ENCODE measurements at places on chromosomes 6 and 20.
A peak's percentile ranks its signal among the peaks of the same experiment; 100 is the strongest.

DNA sequence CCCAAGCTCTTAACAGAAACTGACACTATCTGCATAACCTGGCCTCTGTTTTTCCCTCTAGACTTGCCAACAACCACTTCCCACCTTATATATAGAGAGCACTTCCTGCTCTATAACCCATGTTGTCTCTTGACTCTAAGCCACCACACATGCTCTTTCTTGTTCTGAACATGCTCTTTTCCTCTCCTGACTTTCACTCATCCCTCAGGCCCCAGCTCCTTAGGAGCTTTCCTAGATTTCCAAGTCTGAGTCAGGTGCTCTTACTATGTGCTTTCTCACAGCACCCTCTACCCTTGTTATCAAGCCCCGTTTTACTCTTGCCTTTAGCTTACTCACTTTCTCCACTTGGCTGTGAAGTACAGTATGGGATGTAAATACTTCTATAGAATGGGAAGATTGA is 143.9 kb upstream of the EYA4 start:
- no peak for DNase-seq

GRCh38 chr20:33594743-33595142 is 67.4 kb upstream of the C20orf144 start:
- DNase-seq: no peak

- peak; percentile 56 for DNase-seq
Observed at GRCh38 chr20:48904566-48905296, 16.8 kb upstream of the ARFGEF2 start.

- no peak for DNase-seq
Observed at GRCh38 chr20:11260611-11261010, 586.8 kb upstream of the JAG1 start.

DNA sequence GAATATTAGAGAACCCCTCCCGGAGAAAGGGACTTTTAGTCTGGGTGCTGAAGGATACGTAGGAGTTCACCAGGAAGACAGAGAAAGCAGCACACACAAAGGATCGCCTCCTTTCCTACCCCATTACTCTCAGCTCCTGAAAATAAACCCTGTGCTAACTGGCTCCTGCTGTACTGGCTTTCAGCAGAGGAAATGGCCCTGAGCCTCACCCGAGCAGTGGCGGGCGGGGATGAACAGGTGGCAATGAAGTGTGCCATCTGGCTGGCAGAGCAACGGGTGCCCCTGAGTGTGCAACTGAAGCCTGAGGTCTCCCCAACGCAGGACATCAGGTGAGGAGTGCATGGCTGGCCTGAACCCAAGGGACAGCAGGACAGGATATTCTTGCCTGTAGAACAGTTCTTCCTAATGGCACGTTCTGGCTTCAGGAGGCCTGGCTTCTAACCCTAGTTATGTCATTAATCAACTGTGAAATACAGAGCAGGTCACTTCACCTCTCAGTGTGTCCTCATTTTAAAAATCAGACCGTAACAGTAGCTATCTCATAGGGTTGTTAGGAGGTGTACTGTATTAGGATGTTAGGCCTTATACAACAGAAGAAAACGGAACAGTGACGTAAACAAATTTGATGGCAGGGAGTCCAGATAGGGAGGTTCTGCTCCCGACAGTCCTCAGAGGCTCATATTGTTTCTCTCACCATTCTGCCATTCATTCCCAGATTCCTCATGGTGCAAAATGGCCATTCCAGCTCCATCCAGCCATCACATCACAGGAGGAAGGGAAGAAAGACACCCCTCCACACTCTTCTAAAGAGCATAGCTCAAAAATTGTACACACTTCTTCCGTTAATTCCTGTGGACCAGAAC is 1.8 kb downstream of the RBCK1 start:
- DNase-seq: no peak

- no peak for DNase-seq
Observed at GRCh38 chr6:28295326-28295725, 14.0 kb downstream of the PGBD1 start.

- no peak for DNase-seq
Observed at GRCh38 chr20:24051160-24051559, 62.6 kb upstream of the GGTLC1 start.

GRCh38 chr6:139879823-139880356 is 505.4 kb upstream of the CITED2 start:
- no peak for DNase-seq

GRCh38 chr6:108809211-108809610 is 39.0 kb upstream of the ARMC2 start:
- DNase-seq: no peak

- no peak for DNase-seq
Observed at GRCh38 chr6:162438980-162439379, 288.6 kb downstream of the PRKN start.

DNA sequence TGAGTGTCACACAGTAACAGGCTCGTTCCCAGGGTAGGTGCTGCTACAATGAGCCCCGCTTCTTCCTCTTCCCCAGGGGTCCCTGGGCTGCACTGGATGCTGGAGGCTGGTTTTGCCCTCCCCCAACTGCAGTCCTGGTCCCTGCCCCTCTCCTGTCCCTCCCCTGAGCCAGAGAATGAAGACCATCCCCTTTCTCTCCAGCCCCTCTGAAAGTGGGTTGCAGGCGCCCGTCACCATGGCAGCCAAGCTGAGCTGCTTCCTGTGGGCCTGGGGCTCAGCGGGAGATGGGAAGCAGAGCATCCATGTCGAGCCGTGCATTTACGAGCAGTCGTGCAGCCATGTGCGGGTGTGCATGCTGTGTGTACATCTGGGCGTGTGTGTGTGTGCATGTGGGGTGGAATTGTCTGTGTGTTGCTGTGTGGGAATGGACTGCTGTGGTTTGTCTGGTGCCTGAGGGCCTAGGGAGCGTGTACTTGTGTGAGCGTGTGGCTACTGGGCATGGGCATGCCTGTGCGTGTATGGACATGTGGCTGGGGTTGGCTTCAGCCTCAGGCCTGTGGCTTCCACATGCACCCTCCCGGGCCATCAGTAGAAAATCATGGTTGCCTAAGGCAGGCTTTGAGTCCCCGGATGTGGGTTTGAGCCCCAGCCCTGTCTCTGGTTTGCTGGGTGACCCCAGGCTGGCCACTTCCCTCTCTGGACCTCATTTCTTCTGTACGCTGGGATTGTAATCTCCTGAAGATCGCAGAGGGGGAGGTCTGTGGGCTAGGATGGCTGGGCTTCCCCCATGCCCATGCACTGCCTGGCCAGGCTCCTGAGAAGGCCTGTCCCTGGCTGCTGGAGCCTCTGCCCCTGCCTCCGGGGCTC is 48.8 kb downstream of the SRC start:
- DNase-seq: no peak

DNA sequence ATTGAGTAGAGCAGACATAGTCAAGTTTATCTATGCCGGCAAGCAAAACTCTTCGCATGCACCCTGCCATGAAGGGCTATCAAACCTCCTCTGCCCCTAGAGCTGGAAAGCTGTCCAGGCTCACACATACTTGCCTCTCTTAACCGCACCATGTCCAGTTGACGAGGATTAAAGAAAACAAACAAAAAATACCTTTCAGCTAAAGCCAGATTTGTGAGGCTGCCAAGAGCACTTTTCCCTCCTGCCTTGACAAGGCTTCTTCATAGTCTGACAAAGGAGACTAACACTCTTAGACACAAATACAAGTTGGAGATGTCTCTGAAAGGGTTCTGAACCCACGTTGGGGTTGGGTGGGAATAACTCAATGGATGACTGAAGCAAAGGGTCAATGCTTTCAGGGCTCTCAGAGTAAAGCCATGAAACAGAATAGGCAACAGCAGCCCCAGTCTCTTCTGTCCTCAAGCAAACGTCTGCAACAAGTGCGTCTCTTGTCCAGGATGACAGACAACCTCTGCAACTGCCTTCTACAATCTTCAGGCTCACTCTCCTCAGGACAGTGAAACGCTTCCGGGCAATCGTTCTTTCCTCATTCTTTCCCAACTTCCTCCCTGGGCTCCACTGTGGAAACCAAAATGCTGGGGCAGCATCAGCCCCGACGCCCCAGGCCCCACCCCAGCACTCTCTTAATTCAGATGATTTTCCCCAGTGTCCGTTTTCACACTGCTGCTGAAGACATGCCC is 57.8 kb downstream of the AGPAT4 start:
- DNase-seq: no peak

GRCh38 chr20:21714297-21715192 is 9.1 kb downstream of the PAX1 start:
- no peak for DNase-seq

GRCh38 chr20:38308047-38308438 is 4.1 kb downstream of the BPI start:
- no peak for DNase-seq

DNA sequence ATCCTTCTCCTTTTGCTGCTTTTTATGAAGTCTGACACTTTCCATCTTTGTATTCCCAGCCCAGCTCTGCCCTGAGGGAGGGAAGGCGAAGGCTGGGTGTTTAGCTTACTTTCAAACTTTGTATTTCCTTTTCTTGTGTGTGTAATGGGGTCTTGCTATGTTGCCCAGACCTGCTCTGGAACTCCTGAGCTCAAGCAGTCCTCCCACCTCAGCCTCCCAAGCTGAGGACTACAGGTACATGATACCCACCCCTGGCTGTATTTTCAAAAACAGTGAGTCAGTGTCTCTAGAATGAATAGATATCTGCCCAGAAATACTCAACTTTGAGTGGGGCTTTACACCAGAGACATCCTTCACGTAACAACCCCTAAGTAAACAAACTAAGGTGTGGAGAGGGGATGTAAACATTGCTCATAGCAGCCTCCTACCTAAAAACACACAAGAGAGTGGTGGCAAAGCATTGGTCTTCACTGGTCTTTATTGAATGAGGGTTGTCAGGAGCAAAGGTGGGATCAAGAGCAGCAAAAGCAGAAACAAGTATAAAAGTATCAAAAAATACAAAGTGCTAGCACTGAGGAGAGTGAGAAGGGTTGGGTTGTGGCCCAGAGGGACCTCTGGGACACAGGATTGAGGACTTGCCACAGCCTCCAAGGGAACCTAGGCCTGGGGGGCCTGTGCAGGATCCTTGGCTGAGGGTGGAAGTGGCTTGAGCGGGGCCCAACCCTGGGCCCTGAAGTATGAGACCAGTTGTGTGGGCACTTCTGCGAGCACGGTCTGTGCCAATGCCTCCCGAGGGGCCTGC is 10.2 kb downstream of the SPAG4 start:
- no peak for DNase-seq

DNA sequence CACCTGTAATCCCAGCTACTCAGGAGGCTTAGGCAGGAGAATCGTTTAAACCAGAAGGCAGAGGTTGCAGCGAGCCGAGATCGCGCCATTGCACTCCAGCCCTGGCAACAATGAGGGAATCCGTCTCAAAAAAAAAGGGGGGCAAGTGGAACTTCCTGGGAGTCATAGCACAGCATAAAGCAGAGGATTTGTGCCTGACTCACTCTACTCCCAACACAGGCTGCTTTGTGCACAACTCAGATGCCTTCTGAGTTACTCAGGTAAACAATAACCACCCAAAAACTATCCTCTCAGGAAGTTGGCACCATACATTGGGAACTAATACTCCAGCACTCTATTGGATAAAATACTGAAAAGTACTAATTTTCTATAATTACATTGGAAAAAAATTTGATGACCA is 2.5 kb upstream of the TMEM244 start:
- DNase-seq: no peak

DNA sequence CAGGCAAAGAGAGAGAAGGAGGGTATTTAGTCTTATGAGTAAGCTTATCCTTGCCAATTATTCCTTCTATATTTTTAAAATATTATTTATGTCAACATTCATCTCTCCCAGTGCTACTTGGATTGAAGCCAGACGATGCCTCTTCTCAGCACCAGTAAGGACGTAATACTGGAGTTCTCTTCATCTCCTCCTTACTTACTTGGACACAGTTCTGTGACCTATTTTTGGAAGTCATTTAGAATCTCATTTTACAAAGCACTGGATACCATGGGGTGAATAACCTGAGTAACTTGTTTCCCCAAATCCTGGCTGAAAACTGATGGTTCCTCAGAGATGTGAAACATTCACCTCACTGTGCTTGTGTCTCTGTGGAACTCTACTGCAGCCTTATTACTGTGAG is 137.4 kb upstream of the LAMP5 start:
- DNase-seq: no peak

GRCh38 chr6:113855500-113856374 is 1.4 kb upstream of the MARCKS start:
- no peak for DNase-seq

GRCh38 chr20:53623454-53624211 is 30.0 kb upstream of the ZNF217 start:
- DNase-seq: peak; percentile 33

- DNase-seq: no peak
Observed at GRCh38 chr6:48067148-48067712, 43.8 kb downstream of the PTCHD4 start.

DNA sequence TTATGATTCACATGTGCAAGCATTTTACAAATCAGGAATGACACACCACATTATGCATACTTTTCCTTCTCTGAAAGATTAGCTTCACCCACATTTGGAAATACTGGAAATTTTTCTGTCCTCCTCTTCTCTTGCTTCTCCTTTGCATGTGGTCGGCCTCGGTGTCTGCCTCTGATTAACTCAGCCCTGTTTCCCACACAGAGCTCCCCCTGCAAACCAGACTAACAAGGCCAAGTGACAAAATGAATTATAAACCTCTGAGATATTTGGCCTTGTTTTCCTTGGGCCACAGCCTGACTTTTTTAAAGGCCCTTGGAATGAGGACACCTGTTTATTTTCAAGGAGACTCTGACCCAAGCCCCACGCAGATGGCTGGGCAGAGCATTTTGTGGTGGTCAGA is 9.0 kb upstream of the CCN6 start:
- DNase-seq: no peak

DNA sequence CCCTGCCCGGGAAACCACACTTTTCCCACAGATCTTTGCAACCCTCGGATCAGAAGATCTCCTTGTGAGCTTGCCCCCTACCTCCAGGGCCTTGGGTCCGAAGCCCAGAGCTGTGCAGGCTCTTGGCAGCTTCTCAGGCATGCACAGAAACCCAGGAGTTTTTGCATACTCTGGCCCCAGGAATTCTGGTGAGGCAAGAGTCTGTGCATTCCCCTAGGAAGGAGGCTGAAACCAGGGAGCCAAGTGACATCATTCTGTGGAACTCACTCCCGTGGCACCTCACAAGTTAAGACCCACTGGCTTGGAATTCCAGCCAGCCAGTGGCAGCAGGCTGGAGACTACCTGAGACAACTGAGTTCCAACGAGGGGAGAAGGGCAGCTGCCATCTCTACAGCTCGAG is 100.1 kb downstream of the TNFRSF21 start:
- no peak for DNase-seq

GRCh38 chr6:153001767-153002612 is 519 bp downstream of the MTRF1L start:
- no peak for DNase-seq

DNA sequence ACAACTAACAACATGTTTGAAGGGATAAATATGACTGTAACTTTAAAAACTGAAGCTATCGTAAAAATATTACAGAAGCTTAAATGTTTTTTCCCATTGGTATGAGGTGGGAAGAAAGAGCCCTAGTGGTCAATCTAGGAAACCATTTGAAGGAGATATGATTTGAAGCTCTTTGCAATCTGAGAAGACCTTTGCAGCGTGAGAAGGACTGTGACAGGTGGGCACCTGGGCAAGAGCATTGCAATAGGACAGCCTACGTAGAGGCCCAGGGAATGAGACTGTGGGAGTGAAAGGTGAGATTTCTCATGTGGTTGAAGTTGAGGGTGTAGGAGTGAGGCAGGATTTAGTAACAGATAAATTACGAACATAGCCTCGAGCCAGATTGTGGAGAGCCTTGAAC is 108.0 kb upstream of the PDE7B start:
- DNase-seq: no peak

GRCh38 chr6:6591778-6592465 is 3.4 kb downstream of the LY86 start:
- peak; percentile 54 for DNase-seq
